ENCODE measurements at places on chromosomes 2 and 18.

DNA sequence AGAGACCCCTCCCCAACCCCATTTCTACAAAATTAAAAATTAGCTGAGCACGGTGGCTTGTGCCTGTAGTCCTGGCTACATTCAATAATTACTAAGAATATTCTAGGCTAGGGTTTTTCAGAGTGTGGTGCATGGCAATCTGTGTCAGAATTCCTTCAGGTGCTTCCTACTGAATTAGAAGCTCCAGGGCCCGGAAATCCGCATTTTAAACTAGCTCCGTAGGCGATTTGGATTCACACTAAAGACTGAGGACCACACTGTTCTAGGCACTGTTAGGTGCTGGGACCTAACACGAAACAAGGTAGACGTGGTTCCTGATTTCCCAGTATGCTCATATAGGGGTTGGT is 628 bp upstream of the ZFAND2B start:
- no peak for DNase-seq

- no peak for DNase-seq
Observed at GRCh38 chr2:129255610-129256313, 723.7 kb upstream of the RAB6C start.

DNA sequence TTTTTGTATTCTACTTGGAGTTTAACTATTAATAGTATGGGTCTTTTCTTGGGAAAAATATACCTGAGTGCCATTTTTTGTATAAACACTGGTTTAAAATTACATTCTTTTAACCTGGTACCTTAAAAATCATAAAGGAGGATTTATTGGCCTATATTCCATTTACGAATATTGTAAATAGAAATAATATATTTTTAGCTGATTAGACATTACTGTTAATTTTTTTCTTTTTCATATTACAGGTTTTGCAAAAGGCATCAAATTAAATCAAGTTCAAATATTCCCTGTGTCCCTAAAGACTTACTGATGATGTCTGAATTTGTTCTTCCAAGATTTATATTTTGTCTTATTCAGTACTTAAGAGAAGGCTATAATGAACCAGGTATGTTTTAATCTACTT is 44.7 kb downstream of the UBR3 start:
- no peak for DNase-seq

DNA sequence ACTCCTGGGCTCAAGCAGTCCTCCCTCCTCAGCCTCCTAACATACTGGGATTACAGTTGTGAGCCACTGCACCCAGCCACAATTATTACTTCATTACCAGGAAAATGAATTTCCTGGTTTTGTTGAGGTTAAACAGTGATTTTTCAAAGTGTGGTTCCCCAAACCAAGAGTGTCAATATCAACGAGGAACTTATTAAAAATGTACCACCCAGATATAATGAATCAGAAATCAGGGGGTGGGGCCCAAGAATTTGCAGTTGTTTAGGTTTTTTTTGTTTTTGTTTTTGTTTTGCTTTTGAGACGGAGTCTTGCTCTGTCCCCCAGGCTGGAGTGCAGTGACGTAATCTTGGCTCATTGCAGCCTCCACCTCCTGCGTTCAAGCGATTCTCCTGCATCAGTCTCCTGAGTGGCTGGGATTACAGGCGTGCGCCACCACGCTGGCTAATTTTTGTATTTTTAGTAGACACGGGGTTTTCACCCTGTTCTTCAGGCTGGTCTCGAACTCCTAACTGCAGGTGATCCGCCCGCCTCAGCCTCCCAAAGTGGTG is 94.1 kb downstream of the WDSUB1 start:
- DNase-seq: no peak

DNA sequence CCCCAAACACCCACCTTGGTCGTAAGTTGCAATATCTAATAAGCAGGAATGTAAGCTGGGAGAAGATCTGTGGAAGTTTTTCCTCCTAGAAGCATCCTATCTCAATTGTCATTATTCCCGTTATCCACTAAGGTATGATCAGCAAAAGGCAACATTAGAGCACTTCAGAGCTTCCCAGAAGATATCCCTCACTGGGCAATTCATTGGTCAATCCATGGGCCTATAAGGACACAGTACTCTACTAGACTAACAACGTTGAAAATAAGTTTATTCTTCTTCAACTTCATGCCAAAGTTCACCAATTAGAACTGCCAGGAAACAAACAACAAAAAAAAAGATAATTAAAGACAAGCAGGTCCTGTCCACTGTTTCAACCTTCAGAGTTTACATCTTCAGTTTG is 433.0 kb upstream of the POU3F3 start:
- DNase-seq: no peak

DNA sequence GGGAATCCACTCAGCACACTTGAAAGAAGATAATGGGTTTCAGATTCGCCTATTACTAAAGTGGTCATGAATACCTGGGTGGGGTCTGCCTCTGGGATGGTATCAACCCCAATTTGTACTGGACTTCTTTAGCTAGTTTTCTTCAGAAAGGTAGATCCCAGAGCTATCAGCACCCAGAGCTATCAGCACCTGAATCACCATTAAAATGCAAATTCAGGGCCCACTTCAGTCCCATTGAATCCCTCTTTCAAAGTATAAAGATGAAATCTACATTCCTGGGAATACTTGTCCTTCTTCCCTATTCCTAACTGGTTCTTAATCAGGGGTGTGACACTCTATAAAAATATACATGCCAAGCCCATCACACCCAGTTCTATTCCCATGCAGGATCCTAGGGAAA is 914.3 kb downstream of the DCC start:
- DNase-seq: no peak

Data from esophagus squamous epithelium (tissue), 5 donors.